ENCODE measurements at places on chromosomes 12 and 14. TPM values are rescaled to one million over a fixed set of nuclear protein-coding genes. Genes with fewer than 3 reads are reported as not detected.

- peaks cover 5% of the 10 kb centered on the region for H3K4me1 ChIP-seq
- H3K4me3 ChIP-seq, result no peak overlapping the region
- no peaks in the 10 kb centered on the region for H3K27me3 ChIP-seq
- no peak for DNase-seq
Measured at GRCh38 chr12:77724367-77724957, 106.2 kb upstream of the NAV3 start.

The IL26 gene
- total RNA-seq, result not detected

The FGF23 gene
- total RNA-seq, result not detected

The EIF2S3B gene
- total RNA-seq, result 0.66 TPM

The FGD6 gene
- 40.2 TPM for total RNA-seq
